ENCODE measurements at places on chromosomes 6 and 20.

GRCh38 chr6:35036828-35037663 lies 104.1 kb downstream of the TCP11 start:
- DNase-seq, result no peak

DNA sequence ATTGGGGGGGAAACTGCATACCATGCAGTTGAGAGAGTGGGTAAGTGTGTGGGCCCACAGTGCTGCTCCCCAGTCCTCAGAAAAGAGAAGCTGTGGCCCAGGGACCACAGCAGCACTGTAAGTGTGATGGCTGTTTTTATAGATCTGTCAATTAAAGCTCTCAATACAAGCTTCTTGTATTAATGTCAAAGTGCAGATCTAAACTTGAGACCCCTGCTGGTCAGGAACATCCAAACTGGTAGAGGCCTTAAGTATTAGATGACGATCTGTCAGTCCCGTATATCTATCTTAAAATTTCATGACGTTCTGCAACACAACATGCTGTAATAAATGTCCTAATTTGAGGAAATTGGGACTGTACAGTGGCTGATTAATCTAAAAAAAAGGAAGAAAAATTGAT lies 74.8 kb downstream of the TULP4 start:
- DNase-seq, result no peak

- no peak for DNase-seq
Observed at GRCh38 chr6:140403020-140403419, 1028.6 kb upstream of the CITED2 start.

- no peak for DNase-seq
Observed at GRCh38 chr6:161355696-161356095, 81.8 kb upstream of the AGPAT4 start.

DNA sequence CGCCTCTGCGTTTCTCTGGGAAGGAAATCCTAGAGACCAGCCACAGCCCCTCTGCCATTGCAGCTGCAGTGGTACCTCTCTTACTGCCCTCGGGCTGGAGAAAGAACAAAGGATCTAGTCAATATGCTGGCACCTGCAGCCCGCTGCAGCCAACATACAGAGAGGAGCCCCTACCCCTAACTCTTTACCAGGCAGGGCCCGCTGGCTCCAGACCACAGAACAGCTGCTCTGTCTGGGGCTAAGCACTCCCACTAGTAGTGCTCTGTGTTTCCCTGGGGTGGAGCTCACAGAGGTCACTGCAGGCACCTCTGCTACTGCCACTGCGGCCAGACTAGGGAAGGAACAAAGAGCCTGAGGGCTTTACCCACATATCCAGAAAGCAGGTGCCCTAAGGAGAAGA lies 93.8 kb upstream of the IMPG1 start:
- no peak for DNase-seq
